ENCODE measurements at places on chromosomes 7 and 10.

DNA sequence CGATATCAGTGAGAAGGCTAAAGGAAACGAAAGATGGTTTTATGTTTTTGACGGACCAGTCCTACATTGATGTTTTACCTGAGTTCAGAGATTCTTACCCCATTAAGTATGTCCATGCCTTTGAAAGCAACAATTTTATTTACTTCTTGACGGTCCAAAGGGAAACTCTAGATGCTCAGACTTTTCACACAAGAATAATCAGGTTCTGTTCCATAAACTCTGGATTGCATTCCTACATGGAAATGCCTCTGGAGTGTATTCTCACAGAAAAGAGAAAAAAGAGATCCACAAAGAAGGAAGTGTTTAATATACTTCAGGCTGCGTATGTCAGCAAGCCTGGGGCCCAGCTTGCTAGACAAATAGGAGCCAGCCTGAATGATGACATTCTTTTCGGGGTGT lies 27.7 kb downstream of the MET start:
- no peak for DNase-seq

DNA sequence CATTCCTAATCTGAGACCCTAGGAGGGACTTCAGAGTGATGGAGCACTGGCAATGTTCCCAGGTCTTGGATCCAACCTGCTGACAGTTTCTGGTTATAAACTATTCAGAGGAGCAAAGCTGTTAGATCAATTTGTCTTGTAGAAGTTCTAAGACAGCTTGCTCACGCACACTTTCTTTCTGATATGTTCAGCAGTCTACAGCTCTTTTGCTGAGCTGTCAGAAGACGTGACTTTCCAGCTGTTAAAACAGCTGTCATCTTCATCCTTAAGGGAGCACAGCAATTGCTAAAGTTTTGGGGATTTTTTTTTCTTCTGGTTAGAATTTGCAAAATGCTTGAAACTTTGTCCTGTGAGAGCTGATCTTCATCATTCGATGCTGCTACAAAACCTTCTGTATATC lies 823.1 kb downstream of the SORCS1 start:
- no peak for DNase-seq

- DNase-seq = peak; percentile 37
Measured at GRCh38 chr10:69742928-69743602, 58.6 kb upstream of the COL13A1 start.

DNA sequence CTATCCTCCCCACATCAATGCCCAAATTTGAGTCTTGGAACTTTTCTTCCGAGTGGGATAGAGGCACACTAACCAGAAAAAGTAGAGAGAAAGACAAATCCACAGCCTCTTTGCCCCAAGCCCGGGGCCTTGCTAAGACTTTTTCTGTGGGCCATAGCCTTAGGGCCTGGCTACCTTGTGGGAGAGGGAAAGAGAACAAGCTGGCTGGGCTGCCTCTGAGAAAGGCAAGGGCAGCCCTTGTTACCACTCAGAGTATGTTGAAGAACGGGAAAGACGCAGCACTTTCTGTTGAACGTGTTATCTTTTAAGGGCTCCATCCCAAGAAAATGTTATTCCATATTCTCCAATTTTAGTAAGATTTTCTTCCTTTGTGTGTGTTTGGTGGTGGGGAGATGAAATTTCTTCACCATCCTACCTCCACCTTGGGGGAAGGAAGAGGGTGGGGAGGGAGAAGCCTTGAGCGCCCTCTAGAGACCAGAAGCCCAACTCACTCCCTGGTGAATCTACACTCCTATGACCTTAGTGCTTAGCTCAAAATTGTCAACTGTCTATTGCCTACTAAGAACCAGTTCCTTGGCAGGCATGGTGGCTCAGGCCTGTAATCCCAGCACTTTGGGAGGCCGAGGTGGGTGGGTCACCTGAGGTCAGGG lies 3.9 kb upstream of the NRF1 start:
- peak; percentile 90 for DNase-seq

- DNase-seq = no peak
Measured at GRCh38 chr10:131079314-131079713, 232.2 kb downstream of the TCERG1L start.

GRCh38 chr7:131265227-131265626 lies 62.4 kb upstream of the MKLN1 start:
- DNase-seq = no peak

GRCh38 chr7:143460271-143460979 lies 17.2 kb downstream of the TAS2R60 start:
- no peak for DNase-seq

GRCh38 chr10:88315755-88316154 lies 267.4 kb downstream of the RNLS start:
- DNase-seq = no peak

GRCh38 chr10:132443605-132443982 lies 46.6 kb downstream of the PWWP2B start:
- no peak for DNase-seq

DNA sequence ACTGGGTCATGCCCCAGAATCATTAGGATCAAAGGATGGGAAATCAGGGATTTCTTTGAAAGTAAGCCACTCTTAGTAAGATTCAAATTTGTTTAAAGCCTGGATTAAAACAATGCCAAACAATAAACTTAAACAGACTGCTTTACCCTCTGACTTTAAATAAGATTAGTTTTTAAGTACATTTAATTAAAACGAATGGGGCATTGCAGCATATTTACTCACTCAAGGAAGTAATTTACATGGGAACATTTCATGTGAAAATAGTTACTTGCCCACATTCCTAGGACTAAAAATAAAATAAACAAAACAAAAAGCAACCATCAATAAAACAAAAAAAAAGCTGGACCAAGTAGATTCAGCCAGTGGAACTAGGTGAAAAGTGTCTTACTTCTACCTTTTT lies 7.8 kb downstream of the ABLIM1 start:
- DNase-seq = no peak

DNA sequence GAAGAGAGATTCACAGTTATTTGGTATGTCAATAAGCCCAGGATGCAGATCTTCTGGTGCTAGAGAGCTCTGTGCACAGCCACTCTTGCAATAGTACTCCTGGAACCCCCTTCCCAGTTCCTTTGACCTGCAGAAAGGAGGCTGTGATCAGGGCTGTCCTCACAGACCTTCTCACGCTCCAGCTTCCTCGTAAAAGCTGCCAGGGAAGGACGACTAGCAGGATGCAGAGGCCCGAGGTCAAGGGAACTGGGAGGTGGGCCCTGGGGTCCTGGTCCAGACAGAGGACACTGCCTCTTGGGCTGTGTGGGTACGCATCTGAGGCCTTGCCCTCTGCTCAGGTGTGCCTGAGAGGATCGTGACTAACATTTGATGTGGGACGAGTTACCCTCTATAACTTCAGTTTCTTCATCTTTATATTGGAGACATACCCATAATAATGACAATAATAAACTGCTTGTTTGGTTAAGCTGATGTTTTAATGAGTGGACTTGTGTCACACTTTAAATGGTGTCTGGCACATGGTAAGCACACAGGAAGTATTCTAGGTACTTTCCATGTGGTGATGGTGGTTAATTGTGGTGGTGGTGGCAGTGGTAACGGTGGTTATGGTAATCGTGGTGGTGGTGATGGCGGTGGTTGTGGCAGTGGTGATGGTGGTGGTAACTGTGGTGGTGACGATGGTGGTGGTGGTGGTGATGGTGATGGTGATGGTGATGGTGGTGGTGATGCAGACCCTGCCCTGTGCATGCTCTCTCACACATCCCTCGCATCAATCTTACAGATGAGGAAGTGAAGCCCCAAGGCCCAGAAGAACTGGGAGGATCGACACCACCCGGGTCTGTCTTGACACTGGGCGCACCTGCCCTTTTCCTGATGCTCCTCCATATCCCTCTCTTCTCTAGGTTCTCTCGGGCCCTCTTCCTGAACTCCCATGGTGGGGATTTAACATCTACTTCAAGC lies 235.2 kb upstream of the GRB10 start:
- DNase-seq = no peak

DNA sequence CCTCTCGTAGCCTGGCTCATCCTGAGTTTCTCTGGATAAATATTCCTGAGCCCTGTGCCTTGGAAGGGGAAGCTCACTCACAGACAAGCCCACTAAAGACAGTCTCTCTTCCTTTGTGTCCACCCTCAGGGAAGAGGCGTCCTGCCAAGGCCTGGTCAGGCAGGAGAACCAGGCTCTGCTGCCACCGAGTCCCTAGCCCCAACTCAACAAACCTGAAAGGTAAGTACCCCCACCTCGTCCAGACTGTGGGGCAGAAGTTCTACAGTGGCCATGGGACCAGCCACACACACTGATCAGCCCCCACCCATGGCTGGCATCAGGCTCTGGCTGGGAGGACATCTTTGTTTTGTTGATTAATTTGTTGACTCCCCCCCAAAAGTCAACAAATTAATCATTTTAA lies 2.8 kb downstream of the GPR15LG start:
- no peak for DNase-seq

- no peak for DNase-seq
Measured at GRCh38 chr10:122282253-122282671, 11.2 kb downstream of the BTBD16 start.

- no peak for DNase-seq
Measured at GRCh38 chr7:113628948-113629847, 289.6 kb downstream of the PPP1R3A start.

GRCh38 chr7:20282959-20283358 lies 47.7 kb upstream of the ITGB8 start:
- no peak for DNase-seq

DNA sequence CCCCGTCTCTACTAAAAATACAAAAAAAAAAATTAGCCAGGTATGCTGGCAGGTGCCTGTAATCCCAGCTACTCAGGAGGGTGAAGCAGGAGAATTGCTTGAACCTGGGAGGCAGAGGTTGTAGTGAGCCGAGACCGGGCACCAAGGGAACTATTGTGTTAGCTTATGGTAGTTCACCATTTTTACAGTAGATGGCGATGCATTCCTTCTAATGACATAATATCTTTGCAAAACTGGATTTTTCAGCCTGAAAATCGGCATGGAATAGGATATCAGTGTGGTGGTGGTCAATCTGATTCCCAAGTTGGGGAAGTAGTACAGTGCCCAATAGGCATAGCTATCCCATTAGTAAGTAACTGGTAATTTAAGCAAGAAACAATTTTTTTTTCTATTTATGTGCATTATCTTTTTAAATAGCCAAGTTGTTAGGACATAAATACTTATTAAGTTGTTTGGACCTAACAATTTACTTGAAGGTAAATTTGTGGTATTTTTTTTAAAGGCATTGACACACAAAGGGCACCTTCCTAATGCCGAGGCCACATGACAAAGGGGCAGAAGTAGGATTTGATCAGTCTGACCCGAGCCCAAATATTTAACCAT lies 17.6 kb upstream of the IMPDH1 start:
- DNase-seq = peak; percentile 28

GRCh38 chr7:144786522-144786921 lies 49.3 kb downstream of the TPK1 start:
- DNase-seq = no peak

GRCh38 chr10:60041489-60042133 lies 135.3 kb upstream of the CCDC6 start:
- DNase-seq = no peak

DNA sequence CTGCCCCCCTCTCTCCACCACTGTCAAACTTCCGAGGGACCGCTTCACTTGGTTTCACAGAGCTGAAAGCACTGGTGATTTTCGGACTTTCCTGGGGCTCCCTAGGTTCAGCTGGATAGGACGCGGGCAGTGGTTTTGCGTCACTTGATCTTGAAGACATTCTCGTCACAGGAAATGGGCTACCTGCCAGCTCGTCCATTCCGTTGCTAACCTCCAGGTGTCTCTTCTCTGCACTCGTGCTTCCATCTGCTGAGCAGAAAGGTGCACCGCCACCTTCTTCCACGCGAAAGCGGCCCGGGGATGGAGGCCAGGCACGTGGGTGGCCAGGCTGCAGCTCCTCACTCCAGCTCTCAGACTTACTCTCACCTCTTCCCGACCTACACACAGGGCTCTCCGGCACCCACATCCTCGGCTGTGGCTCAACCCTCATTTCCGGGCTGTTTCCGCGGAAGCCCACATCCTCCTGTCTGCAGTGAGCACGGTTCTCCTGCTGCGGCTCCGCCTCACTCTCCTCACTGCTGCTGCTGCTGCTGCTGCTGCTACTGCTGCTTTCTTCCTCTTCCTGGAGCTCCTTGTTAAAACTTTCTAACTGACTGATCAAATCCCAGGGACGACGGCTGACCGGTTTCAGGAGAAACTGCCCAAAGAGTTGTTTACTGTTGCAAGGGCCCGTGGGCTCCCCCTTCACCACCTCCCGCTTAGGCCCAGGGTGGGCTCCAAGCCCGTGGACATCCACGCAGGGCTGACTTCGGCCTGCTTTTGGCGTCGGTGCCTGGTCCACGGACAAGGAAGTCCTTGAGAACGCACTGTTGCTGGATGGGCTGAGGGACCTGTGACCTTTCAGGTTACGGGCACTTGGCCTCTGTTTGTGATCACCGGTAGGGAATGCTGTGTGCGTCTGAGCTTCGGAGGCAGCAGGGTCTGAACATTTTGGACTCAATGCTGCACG lies 32.1 kb downstream of the JCAD start:
- DNase-seq = no peak

- no peak for DNase-seq
Measured at GRCh38 chr7:93620057-93620456, 45.5 kb upstream of the CALCR start.

DNA sequence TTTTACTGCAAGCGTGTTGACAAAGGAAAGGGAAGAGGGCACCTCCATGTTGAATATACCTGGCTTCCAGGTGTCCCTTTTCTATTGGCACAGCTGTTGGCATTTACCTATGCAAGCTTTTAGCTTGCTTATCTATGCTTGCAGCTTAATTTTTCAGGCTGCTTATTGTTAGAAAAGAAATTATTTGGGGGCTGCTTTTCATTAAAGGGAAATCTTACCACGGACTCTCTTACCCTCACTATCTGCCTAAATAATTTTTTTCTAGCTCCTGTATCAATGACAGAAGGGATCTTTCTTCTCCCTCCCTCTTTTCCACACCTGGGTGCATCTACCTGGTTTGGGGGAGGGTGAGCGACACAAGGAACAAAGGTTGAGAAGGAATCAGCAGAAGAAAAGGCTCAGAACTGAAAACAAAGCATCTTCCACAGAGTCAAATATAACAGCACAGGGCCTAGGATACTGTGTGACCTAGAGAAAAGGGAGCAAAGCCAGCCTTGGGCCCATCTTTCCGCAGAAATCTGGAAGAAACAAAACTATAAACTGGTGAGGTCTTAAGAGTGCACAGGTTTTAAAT lies 15.2 kb upstream of the GJC3 start:
- DNase-seq = no peak

DNA sequence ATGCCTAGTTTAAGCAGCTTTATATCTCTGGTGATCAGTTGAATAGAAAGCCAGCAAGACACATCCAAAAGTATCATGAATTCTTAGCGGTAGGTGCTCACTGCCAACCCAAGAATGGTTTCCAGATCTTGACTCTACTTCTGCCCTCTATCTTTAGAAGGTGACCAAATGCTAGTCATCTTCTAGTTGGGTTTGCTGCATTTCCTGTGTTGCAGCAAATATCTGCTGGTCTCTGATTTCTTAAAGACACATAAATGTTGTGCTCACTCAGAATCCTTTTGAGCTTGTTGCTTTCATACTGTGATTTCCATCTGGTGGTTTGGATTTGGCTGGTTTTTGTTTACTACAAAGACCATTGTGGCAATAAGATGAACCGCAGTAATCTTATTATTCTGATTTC lies 2.2 kb downstream of the CDC123 start:
- no peak for DNase-seq

- no peak for DNase-seq
Measured at GRCh38 chr7:27600247-27600646, 62.4 kb downstream of the HIBADH start.

Data from HuH-7 (cell line).